ENCODE measurements at places on chromosomes 16 and 17.
A peak's percentile ranks its signal among the peaks of the same experiment; 100 is the strongest.

GRCh38 chr16:12881182-12881581, 20.2 kb upstream of the SHISA9 start:
- no peak for DNase-seq

- DNase-seq, result peak; percentile 28
Measured at GRCh38 chr17:7858522-7858810, 663 bp downstream of the CYB5D1 start.

- DNase-seq, result no peak
Measured at GRCh38 chr16:4215106-4215505, 26.8 kb downstream of the SRL start.

- DNase-seq, result no peak
Measured at GRCh38 chr17:62172492-62173291, 107.6 kb upstream of the MED13 start.

DNA sequence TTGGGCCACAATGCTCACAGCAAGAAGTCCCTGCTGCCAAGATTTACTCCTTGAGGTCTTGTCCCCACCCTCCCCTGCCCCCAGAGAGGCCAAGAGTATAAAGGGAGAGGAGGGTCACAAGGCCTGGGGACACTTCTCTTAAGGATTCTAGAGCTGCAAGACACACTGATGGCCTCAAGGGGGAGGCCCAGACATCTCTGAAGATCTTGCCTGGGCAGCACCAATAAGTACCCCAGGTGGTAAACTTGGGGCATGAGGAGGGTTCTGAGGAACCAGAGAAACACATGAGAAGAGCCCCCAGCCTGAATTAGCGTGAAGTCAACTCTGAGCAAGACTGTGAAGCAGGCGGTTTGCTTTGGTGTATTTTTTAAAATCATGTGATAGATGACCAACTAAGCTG, 26.8 kb upstream of the MTMR4 start:
- peak; percentile 9 for DNase-seq

- no peak for DNase-seq
Measured at GRCh38 chr17:29587591-29587990, 1.9 kb downstream of the GIT1 start.

DNA sequence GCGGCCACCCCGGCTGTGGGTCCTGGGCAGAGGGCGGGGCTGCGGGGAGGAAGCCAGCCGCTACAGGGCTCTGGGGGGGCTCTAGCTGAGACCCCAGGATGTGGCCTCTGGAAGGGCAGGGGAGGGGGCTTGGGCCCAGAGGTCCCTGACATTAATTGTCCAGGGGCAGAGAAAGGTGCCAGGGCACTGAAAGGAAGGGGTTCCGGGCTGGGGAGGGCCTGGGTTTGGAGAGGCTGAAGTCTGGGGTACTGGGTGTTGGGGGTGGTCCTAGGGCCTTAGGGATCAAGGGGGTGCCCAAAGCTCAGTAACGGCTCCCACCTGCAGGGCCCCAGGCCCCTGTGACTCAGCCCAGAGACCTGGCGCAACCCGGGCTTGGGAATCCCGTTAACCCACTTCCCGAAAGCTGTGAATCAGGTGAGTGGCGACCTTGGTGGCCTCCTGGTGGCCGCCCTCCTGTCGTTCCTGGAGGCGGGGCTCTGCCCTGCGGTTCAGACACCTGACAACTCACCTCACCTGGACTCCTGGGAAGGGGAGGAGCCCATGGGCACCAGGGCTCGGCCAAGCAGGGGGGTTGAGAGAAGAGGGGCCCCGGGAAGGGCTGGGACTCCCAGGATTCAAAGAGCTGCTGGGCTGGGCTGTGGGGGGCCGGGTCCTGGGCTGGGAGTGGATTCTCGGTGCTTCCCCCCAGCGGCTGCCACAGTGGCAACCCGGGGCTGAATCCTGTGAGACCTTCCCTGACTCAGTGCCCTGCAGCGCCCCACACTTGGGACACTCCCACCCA, 465 bp upstream of the PRSS22 start:
- no peak for DNase-seq

Measured in SW 1271 (cell line).